ENCODE measurements at places on chromosomes 13 and 19. TPM values are rescaled to one million over a fixed set of nuclear protein-coding genes. Genes with fewer than 3 reads are reported as not detected.

Gene BCKDHA
- polyA plus RNA-seq, result 51.8 TPM

Gene PALM3
- polyA plus RNA-seq, result not detected

Gene SIGLEC8
- not detected for polyA plus RNA-seq

- H3K4me3 ChIP-seq, result no peak overlapping the region
- H3K27me3 ChIP-seq, result peaks cover 22% of the 10 kb centered on the region
- no peak overlapping the region for H3K27ac ChIP-seq
- peaks cover 2% of the 10 kb centered on the region for H3K4me1 ChIP-seq
Measured at GRCh38 chr13:112638157-112638750, 50.3 kb upstream of the TUBGCP3 start.

- H3K4me1 ChIP-seq, result no peaks in the 10 kb centered on the region
- peaks cover 12% of the 10 kb centered on the region for H3K36me3 ChIP-seq
- H3K4me3 ChIP-seq, result no peak overlapping the region
- no peak overlapping the region for H3K27ac ChIP-seq
- no peak for DNase-seq
- H3K27me3 ChIP-seq, result no peaks in the 10 kb centered on the region
Measured at GRCh38 chr19:2922987-2923386, 21.8 kb downstream of the ZNF77 start.

- H3K27me3 ChIP-seq, result peaks cover 3% of the 10 kb centered on the region
- no peak overlapping the region for H3K4me3 ChIP-seq
- H3K27ac ChIP-seq, result no peak overlapping the region
- H3K4me1 ChIP-seq, result no peaks in the 10 kb centered on the region
Measured at GRCh38 chr13:76607866-76608265, 278.3 kb downstream of the KCTD12 start.

GRCh38 chr13:21849323-21849722, 178.4 kb downstream of the FGF9 start:
- H3K4me3 ChIP-seq, result no peak overlapping the region
- peaks cover 1% of the 10 kb centered on the region for H3K27me3 ChIP-seq
- H3K36me3 ChIP-seq, result no peaks in the 10 kb centered on the region
- H3K27ac ChIP-seq, result peak overlapping the region; percentile 6

DNA sequence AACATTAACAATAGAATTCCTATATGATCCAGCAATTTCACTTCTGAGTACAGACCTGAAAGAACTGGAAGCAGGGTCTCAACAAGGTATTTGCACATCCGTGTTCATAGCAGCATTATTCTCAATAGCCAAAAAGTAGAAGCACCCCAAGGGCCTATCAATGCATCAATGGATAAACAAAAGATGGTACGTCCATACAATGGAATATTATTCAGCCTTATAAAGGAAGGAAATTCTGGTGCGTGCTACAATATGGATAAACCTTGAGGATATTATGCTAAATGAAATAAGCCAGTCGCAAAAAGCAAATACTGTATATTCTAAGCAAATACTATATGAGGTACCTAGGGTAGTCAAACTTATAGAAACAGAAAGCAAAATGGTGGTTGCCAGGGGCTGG, 30.8 kb upstream of the CEBPA start:
- H3K27ac ChIP-seq, result no peak overlapping the region
- no peak overlapping the region for H3K4me3 ChIP-seq
- DNase-seq, result no peak
- H3K4me1 ChIP-seq, result no peaks in the 10 kb centered on the region

DNA sequence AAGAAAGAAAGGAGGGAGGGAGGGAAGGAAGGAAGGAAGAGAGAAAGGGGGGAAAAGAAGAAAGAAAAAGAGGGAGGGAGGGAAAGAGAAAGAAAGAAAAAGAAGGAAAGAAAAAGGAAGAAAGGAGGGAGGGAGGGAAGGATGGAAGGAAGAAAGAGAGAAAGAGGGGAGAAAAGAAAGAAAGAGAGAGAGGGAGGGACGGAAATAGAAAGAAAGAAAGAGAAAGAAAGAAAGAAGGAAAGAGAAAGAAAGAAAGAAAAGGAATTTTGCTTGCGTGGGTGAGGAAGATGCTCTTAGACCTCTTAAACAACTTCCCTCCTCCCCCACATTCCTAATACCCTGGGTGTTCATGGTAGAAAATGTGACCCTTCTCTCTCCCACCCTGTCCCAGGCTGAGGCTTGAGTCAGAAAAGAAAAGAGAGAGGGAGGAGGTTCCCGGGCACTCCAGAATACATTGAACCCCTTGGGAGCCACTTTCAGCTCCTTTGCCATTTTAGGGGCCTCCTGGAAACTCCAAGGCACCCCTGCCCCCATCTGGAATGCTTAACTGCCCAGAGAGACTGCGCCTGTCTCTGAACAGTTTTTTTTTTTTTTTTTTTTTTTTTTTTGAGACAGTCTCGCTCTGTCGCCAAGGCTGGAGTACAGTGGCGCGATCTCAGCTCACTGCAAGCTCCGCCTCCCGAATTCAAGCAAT, 9.2 kb upstream of the KANK3 start:
- peaks cover 2% of the 10 kb centered on the region for H3K4me1 ChIP-seq
- H3K27me3 ChIP-seq, result peaks cover 11% of the 10 kb centered on the region
- H3K36me3 ChIP-seq, result peaks cover 2% of the 10 kb centered on the region

- H3K4me1 ChIP-seq, result no peaks in the 10 kb centered on the region
- H3K27ac ChIP-seq, result no peak overlapping the region
- DNase-seq, result no peak
- no peaks in the 10 kb centered on the region for H3K36me3 ChIP-seq
- H3K27me3 ChIP-seq, result no peaks in the 10 kb centered on the region
- no peak overlapping the region for H3K4me3 ChIP-seq
Measured at GRCh38 chr13:34046457-34046856, 228.5 kb downstream of the RFC3 start.
